ENCODE measurements at places on chromosomes 6 and 20. TPM values are rescaled to one million over a fixed set of nuclear protein-coding genes. Genes with fewer than 3 reads are reported as not detected.
A peak's percentile ranks its signal among the peaks of the same experiment; 100 is the strongest.

Gene RAET1L
- total RNA-seq, result 3.1 TPM

- DNase-seq, result no peak
These were observed 4.0 kb upstream of the BPI start for GRCh38 chr20:38299963-38300362.

Gene GSTA2
- not detected for total RNA-seq

GRCh38 chr6:168903613-168904345 lies 349.9 kb downstream of the THBS2 start:
- DNase-seq, result no peak

Gene PTGIS
- total RNA-seq, result not detected

DNA sequence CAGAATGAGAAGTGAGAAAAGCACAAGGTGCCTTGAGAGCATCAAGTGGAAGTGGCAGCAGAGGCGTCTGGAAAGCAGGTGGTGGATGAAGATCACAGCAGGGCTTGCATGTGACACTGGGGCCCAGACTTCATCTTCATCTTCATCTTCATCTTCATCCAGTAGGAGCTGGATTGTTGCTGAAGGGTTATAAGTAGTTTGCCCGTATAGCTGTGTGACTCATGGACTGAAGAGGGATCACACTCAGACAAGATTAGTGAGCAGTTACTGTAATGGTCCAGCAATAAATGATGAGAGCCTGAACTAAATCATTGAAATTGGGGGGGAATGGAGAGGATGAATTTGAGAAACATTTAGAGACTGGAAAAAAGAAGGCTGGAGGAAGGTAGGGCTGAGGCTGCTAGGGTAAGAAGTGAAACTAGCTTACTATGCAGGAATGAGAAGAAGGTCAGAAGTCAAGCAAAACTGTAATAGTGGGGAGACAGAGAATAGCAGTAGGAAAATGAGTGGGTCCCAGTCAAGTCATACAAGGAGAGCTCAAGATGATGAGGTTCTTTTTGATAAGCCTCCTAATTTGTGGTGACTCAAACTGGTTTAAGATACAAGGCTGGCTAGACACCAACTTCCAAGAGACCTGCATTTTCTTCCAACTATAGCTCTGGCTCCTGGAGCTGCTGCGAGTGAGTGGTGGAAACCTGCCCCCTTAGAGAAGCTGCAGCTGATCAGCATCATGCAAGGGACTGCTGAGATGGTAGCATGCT lies 92.3 kb upstream of the BEND6 start:
- DNase-seq, result no peak

DNA sequence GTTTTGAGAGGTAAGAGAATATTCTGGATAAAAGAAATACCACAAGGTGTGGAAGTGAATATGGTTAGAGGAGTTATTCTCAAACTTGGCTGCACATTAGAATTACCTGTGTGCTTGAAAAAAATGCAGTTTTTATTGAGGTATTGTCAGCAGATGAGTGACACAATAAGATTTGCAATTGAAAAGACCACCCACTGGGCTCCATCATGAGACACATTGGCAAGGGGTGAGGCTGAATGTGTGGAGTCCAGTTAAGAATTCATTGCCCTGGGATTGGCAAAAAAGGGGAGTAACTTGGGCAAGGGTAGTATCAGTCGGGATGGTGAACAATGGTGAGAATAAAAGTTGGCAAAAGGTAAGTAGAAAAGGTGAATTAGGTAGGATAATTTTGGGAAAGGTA lies 63.5 kb downstream of the MEI4 start:
- no peak for DNase-seq

GRCh38 chr20:44979090-44979621 lies 12.8 kb downstream of the STK4 start:
- no peak for DNase-seq

Gene RAB44
- total RNA-seq, result under 0.01 TPM

- no peak for DNase-seq
These were observed 46.2 kb downstream of the LRRN4 start for GRCh38 chr20:6007529-6008103.

Gene NHLRC1
- 0.40 TPM for total RNA-seq

DNA sequence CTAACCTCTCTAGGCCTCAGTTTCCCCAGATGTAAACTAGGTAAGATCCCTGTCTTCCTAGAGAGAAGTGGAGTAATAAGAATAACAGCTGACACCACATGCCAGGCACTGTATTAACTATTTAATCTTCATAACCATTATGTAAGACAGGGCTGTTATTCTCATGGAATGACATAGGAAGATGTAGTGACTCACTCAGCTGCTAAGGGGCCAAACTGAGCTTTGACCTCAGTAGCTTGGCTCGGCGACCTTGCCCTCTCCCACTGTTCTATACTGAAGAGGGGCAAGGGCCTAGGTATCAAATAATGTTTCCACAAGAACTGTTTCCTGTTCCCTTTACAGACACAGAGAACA lies 2.9 kb upstream of the MDGA1 start:
- no peak for DNase-seq

DNA sequence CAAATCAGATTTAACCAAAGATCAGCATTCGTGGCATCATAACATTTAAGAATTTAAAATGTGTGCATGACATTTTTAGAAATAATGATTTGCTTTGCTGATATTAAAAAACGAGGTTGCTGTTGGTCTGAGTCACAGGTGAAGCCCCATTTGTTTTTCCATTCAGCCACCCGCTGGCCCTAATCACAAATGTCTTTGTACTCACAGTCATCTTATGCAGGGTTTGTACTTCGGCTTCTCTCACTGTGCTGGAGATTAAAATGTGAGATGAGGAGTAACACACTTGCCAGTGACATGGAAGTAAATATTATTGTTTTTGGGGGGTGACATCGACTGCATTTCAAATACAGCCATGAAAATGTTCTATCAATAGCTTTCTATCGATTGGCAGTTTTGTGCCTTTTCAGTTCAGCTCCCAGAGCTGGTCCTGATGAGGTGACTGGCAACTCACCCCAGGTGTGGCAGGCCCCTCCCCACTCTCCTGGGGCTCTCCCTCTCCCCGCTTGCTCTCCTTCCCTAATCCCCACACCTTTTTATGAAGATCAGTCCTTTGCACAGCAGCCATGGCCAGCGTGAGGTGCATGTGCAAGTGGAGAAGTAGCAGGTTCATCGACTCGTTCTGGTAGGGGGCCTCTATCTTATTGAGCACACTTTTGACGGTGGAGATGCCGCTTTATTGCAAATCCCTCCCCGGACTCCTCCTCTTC lies 58.8 kb upstream of the FUCA2 start:
- DNase-seq, result no peak

DNA sequence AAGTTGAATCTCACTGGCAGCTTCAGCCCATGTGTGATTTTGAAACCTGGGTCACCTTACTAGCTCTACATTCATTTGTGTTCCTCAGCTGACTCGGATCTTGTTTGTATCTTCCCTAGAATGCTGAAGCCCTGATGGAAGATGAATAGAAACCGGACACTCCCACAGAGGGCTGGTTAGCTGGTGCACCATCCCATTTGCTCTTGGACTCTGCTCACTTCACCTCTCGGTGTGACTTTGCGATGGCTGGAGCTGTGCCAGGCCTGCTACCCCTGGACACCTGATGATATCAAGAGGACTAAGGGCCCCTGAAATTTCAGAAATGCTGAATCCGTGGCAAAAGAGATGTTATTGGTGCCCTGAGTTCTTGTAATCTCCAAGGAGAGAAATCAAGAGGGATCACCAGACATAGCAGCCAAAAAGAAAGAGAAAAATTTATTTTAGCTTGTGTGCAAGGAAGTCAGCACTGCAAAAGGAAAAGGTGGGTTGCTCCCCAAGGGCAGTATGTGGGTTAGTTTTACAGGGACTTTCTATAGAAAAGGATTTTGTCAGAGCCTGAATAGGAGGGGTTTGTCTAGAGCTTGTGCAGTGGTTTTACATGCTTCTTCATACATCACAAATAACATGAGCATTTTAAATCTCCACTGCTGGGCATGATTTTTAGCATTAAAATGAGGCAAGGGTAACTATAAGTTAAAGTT lies 426.3 kb upstream of the NOX3 start:
- no peak for DNase-seq

- no peak for DNase-seq
These were observed 70.0 kb upstream of the FYN start for GRCh38 chr6:111943266-111943665.

Gene CLPSL2
- total RNA-seq, result not detected

- DNase-seq, result no peak
These were observed 847.9 kb upstream of the FLRT3 start for GRCh38 chr20:15185322-15185721.

GRCh38 chr20:37223053-37223452 lies 38.6 kb downstream of the GHRH start:
- peak; percentile 77 for DNase-seq

DNA sequence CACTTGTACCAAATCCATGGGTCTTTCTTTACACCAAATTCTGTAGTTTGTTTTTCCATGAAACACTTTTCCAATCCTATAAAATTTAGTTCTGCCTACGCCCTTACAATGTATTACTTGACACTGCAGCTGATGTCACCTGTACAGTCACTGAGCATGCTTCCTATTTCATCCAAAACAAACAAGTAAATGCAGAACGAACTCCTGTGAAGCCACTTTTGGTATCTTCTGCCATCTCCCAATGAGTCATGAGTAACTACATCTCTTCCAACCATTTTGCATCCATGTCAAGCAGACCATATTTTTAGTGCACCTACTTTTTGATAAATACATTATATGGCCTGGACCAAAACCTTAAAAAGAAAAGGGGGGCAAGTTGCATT lies 42.4 kb downstream of the HDDC2 start:
- DNase-seq, result no peak

DNA sequence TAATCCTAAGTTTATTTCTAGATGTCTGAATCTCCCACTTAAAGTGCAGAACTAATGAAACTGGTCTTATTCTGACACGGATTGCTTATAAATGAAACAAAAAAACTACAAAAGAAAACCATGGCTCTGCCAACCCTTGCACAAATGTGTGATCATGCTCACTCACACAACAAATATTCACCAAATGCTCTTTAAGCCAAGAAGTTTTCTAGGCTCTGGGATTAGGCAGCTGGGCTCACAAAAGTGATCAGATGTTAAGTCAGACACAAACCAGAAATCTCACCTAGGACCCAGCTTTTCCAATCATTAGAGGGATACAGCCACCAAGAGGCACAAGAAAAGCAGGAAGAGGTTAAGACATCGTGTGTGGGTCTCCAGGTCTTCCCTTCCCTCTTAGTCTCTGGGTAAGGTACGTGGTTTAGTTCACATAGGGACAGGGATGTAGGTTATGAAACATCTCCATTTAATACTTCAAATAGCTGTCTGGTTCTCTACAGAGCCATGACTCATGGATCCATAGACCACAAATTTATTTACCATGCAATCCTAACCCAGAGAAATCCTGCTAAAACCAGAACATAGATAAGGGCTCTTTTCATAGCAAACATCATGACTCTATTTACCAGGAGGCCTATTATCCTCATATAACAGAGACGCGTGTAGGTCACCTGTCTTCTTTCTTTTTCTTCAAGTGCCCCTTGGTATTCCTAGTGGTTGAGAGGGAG lies 165.2 kb downstream of the WDR27 start:
- no peak for DNase-seq

GRCh38 chr20:25250508-25250907 lies 2.6 kb downstream of the PYGB start:
- DNase-seq, result no peak

GRCh38 chr6:89818977-89819335 lies 638 bp downstream of the MDN1 start:
- DNase-seq, result no peak

DNA sequence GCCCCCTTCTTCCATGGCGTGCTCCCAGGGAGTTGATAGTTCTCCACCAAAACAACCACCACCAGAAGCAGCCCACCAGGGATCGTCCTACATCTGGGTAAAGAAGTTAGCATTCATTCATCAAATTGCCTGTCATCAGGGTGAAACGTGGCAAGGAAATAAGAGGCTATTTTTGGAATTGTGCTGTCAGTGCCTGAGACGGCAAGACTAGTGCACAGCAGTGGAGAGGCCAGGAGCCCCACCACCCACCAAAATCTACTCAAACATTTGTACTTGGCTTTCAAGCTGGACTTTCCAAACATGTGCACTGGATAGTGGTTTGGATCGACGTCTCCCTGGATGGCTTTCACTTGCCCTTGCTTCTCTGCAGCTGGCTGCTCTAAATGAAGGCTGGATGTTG lies 44.8 kb downstream of the TXNDC5 start:
- no peak for DNase-seq

DNA sequence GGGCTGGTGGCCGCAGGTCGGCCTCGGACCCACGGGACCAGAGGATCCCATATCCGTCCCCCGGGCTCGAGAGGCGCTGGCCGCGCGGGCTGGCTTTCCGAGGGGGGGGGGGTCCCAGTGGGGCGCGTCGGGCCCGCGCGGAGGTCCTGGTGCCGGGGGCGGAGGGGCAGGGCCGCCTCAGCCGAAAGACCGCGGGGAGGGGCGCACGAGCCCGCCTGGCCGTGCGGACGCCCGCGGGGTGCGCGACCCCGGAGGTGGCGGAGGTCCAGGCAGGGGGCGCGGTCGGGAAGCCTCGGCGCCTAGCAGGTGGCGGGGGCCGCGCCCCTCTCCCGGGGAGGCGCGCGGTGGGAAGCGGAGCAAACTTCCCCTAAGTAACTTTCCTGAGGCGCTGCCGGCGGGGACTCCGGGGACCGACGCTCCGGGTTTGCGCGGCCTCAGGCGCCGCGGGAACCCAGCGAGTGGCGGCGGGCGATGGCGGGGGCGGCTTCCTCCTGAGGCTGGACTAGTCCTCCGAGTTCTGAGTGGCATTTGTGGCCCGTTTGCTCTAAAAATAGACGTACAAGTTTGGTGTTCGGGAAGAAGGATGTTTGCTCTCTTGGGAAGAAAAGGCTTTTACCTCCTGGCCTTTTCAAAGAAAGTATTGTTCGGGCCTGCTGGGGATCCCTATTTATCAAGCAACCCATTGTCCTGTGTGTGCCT lies 26.5 kb upstream of the BTBD3 start:
- no peak for DNase-seq

- no peak for DNase-seq
These were observed 118.9 kb upstream of the EXOC2 start for GRCh38 chr6:811831-812230.
